ENCODE measurements at places on chromosomes 7 and 10.

DNA sequence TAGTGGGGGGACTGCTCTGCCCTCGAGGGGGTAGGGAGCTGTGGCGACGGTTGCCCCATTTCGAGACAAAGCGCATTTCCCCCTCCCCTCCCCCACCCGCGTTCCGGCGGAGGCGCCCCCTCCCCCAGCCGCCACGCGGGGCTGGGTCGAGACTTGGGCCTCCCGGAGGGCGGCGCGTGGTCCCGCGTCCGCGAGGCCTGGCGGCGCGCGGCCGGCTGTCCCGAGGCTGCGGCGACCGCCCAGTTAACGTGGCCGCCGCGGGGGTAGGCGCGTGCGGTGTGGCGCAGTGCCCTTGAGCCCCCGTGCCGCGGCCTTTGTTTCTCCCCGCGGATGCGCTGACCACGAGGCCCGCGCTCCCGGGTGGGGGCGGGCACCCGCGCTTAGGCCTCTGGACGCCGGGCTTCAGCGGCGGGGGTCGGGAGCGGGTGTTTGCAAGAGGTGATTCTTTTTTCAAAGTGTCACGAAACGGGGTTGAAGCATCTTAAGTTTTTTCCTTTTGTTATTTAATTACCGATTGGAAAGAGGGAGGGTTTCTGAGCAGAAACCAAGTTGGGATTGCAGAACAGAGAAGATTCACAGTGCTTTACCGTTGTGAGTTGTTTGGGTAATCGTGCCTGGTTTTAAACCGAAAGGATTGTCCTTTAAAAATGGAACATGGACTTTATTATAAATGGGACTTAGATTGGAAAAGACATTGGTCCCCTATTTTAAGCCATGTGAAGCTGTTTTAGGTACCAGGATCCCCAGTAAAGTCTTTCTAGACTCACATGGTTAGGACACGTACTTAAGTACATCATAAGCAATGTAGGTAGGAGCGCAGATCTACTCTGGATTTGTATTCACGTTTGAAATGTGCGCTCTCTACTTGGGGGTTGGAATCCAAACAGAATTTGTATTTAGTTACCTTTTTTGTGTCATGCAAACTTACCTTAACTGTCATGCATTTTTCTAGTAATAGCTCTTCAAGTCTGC lies 760 bp downstream of the CBX3 start:
- peak; percentile 29 for DNase-seq

DNA sequence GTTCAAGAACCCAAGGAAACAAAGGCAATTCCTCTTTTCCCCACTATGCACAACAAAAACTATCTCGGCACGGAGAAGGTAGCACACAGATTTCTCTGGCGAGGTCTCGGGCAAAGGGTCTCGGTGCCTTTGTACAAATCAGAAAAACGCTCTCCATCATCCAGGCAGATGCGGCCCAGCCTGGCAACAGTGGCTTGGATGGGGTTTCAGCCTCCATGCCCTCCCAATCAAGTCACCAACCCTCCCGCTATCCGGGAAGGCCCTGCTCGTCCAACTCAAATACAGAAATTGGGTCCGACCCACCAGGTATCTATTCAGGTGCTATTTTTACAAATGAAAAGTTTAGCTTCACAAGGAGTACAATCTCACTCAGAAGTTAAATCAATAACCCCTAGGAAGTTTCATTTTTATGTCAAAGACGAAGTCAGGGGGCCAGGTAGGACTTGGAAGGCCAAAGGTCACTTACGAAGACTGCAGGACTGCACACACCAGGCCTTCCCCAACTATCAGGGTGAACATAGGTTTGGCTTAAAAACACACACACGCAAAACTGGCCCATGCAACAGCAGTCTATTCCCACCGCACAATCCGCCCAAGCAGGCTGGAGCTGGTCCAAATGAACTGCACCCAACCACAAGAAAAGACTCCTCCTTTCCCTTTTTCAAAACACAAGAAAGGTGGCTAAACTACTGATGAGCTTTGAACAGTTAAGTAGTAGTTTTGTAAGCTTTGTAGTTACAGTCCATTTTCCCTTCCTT lies 43.0 kb downstream of the GNA12 start:
- no peak for DNase-seq

GRCh38 chr10:20712774-20713173 lies 184.3 kb downstream of the NEBL start:
- no peak for DNase-seq

- DNase-seq: peak; percentile 78
Observed at GRCh38 chr10:110841767-110842267, 29.9 kb upstream of the PDCD4 start.

- no peak for DNase-seq
Observed at GRCh38 chr7:711093-711921, 15.2 kb upstream of the DNAAF5 start.

DNA sequence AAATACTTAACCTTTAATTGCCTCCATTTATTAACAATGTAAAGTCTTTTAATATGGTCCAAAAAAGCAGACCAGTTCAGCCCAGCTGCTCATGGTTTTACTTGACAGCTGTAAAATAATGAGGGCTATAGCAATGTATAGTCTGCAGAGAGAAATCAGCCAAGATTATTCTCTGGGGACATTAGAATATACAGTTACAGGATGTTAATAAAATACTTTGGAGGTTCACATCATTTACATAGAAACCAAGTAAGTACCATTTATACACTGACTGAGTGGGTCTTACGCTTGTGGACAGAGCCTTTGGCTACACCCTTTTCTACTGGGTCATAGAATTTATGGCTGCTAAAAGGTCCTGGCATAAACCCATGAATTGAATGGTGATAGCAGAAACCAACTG lies 340.7 kb upstream of the CELF2 start:
- no peak for DNase-seq

- DNase-seq: no peak
Observed at GRCh38 chr7:88092676-88092999, 127.2 kb downstream of the SRI start.

GRCh38 chr7:148014541-148014940 lies 576.0 kb upstream of the C7orf33 start:
- no peak for DNase-seq

DNA sequence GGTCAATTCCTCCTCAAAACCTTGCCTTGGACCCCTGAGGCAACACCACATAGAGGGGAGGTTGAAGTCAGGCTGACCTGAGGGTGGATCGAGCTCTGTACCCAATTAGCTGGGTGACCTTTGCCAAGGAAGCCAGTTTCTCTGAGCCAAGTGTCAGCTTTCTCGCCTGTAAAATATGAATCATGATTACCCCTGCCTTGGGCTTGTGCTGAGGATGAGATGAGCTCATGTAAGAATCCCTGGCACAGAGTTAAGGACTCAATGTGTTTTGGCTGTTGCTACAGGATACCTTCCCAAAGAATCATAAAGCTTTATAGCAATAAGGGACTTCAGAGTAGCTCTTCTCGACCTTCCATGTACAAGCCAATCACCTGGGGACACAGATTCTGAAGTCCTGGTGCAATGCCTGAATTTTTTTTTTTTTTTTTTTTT lies 43.5 kb upstream of the CACUL1 start:
- DNase-seq: no peak

DNA sequence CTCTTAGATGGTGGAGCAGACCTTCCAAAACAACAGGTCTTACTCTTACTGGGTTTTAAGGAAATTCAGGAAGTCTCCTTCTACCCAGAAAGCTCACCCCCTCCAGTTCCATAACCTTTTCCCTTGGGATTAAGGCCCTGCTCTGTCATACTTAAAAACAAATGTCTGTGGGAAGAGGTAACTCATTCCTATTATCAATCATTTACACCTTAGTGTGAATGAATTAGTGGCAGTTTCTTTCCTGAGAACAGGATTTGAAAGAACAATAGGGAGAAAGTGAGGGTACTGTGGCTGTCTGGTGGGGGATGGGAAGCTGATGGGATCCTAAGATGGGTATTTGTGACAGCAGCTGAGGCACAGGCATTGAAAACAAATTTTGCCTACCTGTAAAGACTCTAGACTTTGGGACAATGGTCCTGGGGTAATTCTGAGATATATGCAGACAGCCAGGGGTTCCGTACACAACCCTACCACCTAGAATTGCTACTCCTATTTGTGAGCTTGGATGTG lies 22.2 kb upstream of the PDLIM1 start:
- DNase-seq: no peak

DNA sequence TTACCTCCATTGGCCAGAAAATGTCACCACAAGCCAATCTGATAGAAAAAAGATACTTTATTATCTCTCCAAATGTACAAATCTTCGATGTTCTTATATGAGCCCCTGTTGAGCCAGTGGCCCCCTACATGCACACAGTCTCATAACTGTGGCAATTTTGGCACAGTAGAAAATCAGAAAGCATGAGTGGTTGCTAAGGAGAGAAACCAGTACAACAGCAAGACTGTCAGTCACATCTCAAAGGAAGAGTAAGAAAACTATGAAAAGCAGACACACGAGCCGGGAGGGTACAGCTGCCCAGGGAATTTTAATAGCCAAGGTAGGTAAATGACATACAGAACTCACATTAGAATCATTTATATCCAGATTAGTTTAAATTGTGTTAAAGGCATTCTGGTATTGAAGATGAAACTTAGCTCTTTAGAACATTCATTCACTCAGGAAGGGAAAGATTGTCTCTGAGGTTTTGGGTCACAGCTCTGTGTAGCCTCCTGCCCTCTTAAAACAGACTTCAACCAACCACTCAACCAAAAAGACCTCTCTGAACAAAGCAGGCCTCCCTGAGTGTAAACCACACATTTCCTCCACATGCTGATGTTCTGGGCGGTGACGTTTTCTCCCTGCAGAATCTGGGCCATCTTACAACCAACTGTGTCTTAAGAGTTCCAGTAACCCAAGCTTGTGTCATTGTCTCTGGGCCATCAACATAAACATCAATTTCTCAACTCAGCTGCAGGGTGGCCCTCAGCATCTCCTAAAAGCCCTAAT lies 80.8 kb upstream of the ADAM12 start:
- DNase-seq: no peak

Data from stimulated activated naive B cell treated with anti-CD40 and anti-IgM and Interleukin-4, amounts not matched to agents 10 μg/mL and 1 μg/mL and 100 μg/mL, for 72 hours (primary cell).